ENCODE measurements at places on chromosomes 7 and 10.

DNA sequence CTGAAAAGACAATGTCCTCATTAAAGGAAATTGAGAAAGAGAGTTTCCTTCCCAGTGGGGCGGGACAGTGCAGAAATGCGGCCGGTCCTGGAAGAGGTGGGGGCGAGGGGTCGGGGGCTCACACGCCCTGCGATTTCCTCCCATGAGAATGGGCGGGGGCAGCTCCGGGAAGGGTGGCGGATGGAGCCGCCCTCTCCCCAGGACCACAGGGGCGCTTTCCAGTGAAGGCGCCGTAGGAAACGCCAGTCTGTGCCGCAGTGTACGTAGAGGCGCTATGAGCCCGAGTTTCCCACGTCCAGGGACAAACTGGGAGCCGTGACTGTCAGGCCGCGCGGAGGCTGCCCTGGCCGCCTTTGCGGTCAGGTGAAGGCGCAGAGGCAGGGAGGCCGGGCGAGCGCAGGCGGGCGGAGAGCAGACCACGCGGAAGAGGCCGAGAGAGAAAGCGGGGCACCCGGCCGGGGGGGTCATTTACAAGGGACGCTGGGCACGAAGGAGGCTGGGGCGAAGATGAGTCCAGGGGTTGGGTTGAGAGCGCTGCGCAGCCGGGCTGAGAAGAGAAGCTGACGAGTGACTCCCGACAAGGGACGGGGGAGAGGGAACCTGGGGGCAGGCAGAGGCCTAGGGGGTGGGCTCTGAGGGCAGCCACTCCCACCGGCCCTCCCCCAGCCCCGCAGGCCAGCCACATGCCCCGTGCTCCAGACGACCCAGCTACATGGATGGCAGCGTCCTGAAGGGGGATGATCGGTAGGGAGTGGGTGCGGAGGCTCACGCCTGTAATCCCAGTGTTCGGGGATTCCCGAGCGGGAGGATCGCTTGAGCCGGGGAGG lies 45.0 kb downstream of the ALOX5 start:
- peak; percentile 24 for DNase-seq

DNA sequence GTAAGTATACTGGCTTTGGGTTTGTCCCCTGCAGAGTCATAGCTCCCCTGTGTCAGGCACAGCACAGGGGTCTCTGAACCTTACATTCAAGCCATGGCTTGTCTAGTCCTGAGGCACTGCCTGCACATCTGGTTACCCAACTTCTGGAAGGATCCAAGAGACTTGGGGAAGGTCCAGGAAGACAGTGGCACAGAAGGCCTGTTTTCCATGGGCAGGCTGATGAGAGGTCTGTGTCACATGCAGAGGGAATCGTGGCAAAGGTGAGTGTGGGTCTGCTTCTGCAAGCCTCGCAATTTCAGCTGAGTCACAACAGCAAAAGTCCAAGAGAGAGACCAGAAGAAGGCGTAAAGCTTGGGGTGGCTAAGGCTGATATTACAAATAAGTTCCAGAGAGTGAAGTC lies 28.4 kb upstream of the BMPR1A start:
- DNase-seq, result no peak

DNA sequence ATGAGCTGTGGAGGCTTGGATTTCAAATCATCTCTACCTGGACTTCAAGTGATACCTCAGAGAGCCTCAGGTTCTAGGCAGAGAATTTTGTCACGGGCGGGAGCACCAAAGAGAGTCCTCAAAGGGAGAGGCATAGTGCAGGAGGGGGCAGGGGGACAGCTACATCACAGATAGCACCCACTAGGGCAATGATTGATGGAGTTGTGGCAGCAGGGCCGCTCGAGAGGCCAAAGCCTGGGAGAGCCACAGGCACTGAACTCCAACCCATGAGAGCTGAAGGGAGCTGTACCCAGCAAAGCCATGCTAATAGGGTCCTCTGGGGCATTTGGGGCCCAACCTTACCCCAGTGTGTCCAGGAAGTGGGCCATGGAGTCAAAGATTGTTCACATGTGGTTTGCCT lies 232.0 kb upstream of the PCDH15 start:
- no peak for DNase-seq

DNA sequence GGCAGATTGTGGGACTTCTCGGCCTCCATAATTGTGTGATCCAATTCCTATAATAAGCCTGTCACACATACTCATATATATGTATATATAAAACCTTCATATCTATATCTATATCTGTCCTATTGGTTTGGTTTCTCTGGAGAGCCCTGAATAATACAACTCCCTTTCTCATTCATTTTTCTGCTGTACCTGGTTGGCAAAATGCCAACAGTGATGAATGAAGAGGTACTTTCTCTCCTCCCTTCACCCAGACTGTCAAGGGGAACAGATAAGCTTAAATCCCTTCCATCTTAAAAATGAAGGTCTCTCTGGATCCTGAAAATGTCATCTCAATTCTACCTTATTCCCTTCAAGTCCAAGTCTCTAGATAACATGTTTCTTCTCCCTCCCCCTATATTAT lies 60.3 kb upstream of the FOXP2 start:
- no peak for DNase-seq

GRCh38 chr7:3267966-3268690 lies 32.9 kb upstream of the SDK1 start:
- no peak for DNase-seq

- DNase-seq, result no peak
Observed at GRCh38 chr7:68503400-68503799, 1094.9 kb upstream of the AUTS2 start.

GRCh38 chr7:38594949-38595348 lies 36.2 kb downstream of the AMPH start:
- no peak for DNase-seq

- no peak for DNase-seq
Observed at GRCh38 chr7:105776986-105777910, 99.2 kb downstream of the ATXN7L1 start.

DNA sequence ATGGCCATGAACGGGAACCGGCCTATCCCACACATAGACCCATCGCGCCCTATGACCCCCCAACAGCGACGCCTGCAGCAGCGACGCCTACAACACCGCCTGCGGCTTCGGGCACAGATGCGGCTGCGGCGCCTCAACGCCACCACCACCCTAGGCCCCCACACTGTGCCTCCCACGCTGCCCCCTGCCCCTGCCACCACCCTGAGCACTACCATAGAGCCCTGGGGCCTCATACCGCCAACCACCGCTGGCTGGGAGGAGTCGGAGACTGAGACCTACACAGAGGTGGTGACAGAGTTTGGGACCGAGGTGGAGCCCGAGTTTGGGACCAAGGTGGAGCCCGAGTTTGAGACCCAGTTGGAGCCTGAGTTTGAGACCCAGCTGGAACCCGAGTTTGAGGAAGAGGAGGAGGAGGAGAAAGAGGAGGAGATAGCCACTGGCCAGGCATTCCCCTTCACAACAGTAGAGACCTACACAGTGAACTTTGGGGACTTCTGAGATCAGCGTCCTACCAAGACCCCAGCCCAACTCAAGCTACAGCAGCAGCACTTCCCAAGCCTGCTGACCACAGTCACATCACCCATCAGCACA lies 9.5 kb downstream of the POLD2 start:
- no peak for DNase-seq

- no peak for DNase-seq
Observed at GRCh38 chr7:51764976-51765375, 448.4 kb upstream of the COBL start.

- no peak for DNase-seq
Observed at GRCh38 chr10:120705309-120705708, 145.9 kb upstream of the WDR11 start.

DNA sequence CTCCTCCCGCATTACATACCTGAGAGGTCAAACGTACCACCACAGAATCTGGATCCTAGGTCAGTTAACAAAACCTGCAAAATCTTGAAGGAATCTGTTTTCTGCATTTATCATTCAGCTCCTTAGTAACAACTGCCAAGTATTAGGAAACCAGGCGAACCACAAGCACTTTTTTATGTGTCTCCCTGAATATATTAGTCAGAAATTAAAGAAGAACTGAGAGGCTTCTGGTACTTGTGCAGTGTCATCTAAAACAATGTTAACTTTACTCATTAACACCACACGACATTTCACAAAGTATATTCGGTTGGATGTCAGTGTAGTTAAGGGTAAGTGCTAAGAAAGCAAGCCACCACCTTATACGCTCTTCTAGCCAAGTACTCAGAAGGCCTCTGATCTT lies 2.5 kb downstream of the CCDC6 start:
- no peak for DNase-seq

DNA sequence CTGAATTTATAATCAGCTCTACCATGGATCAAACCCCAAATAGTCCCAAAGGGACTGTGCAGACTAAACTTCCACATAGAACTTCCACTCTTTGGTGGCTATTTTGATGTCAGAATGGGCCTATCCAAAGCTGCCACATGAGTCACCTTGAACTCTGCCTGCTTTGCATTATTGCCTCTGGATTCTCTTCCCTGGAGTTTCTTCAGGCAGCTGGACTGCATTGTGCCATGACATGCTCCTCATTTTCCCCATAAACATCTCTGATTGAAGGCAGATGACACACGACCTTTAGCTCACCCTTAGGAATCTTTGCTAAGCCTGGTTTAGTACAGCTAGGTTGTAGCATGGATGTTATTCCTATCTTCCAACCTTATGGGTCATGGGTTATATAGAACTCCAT lies 251.7 kb downstream of the FZD1 start:
- DNase-seq, result no peak

DNA sequence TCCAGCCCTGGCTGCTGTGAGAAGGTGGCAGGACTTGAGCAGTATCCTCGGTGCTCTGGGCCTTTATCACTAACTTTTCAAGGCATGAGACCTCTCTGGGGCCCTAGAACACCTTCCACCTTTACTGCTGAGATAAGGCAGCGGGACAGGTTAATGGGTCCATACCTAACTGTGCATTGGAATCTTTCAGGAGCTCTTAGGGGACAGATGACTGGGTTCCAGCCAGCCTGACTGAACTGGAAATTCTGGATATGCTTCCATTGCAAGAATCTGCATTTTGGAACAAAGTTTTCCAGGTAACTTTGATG lies 73.0 kb downstream of the ATXN7L1 start:
- no peak for DNase-seq

DNA sequence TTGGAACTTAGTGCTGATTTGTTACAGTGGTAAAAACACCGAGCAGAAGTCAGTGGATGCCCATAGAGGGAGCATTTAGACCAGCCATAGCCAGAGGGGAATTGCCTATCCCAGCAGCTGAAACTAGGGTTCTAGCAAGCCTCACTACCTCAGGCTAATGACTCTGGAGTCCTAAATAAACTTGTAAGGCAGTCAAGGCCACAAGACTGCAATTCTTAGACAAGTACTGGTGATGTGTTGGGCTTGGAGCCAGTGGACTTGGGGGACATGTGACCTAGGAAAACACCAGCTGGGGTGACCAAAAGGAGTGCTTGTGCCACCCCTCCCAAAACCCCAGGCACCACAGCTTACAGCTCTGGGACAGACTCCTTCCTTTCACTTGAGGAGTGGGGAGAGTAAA lies 209.0 kb downstream of the MAGI2 start:
- no peak for DNase-seq

Data from activated T-helper 1 cell treated with anti-CD3 and anti-CD28 coated beads, Interleukin-2, amount 50 U/mL, for 16 hours (primary cell).